ENCODE measurements at places on chromosomes 16 and 17.
A peak's percentile ranks its signal among the peaks of the same experiment; 100 is the strongest.

GRCh38 chr17:30224419-30224960, 11.0 kb downstream of the SLC6A4 start:
- DNase-seq = no peak

DNA sequence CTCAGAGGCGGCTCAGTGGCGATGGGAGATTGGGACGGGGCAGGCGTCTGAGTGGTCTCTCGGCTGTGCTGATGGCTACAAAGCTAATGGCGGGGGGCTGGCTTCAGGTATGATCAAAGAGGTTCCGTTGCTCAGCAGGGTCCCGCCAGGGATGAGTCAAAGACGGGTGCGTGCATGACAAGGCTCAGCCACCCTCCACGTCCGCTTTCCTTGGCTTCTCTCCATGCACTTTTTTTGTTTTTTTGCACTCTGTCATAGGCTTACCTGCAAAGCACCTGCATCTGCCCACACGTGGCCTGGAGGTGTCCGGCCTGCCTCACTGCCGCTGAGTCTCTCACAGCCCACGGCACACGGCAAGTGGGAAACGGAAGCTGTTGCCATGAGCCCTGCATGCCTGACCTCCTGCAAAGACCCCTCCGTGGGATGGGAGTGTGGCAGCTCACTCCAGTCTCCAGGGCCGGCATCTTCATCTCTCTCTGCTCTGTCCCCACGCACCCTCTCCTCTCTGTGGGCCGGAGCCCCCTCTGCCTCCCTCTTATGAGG, 85.5 kb upstream of the ZNF469 start:
- no peak for DNase-seq

DNA sequence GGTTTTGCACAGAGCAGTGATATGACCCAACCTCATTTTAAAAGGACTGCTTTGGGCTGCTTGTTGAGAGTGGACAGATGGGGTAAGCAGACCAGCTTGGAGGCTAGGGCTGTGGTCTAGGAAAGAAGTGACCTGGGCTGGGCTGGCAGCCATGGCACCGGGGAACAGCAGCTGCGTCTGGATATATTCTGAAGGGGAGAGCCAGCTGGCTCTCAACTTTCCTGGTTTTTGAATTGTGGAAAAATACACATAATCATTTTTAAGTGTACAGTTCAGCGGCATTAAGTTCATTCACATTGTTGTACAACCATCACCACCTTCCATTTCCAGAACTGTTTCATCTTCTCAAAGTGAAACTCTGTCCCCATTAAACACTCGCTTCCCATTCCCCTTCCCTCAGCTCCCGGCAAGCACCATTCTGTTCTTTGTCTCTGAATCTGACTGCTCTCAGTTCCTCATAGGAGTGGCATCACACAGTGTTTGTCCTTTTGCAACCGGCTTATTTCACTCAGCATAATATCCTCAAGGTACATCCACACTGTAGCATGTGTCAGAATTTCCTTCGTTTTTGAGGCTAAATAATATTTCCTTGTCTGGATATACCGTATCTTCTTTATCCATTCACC, 113.2 kb downstream of the SPECC1 start:
- peak; percentile 24 for DNase-seq

GRCh38 chr17:15947271-15947670, 2.3 kb downstream of the ADORA2B start:
- no peak for DNase-seq

DNA sequence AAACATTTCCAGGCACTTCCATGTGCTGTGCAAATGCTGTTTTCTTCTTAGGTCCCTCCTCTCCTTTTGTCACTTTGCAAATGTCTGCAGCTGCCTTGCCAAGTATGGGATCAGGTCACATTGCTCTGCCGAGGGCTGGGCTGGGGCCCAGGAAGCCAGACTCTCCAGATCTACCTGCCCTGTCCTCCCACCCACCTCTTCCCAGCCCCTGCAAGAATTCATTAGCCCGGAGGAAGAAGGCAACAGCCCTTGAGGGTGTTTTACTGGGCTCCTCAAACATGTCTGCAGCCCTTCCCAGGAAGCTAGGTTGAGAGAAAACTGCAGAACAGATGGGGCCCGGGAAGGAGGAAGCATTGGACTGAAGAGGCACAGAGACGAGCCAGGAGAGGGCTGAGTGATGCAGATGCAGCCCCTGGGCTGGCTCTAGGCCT, 47.1 kb downstream of the WSB1 start:
- DNase-seq = no peak

DNA sequence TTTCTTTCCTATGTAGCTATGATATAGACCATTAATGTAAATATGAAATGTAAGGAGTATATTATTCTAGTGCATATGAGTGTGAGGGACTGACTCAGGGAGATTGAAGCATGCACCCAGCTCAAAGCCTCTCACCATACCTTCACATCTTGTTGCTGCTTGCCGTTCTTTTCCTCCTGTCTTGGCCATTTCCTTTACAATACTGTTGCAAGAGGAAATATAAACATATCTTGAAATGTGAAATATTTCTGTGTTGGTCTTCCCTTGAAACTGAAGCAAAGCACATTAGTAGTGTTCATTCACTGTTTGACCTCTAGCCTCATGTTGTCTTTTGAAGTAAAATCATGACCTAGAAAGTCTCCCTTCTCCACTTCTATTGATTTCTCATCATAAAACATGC, 46.6 kb downstream of the PHKB start:
- no peak for DNase-seq

DNA sequence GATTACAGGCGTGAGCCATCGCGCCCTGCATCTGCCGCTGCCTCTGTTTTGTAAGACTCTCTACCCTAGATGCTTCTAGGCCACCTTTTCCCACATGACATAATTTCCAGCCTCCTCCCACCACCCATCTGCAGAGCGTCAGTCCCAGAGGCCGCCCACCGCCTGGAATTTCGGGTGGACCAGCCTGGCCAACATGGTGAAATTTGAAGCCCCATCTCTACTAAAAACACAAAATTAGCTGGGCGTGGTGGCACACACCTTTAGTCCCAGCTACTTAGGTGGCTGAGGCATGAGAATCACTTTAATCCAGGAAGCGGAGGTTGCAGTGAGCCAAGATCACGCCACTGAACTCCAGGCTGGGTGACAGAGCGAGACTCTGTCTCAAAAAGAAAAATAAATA, 5.1 kb upstream of the CIBAR2 start:
- no peak for DNase-seq

DNA sequence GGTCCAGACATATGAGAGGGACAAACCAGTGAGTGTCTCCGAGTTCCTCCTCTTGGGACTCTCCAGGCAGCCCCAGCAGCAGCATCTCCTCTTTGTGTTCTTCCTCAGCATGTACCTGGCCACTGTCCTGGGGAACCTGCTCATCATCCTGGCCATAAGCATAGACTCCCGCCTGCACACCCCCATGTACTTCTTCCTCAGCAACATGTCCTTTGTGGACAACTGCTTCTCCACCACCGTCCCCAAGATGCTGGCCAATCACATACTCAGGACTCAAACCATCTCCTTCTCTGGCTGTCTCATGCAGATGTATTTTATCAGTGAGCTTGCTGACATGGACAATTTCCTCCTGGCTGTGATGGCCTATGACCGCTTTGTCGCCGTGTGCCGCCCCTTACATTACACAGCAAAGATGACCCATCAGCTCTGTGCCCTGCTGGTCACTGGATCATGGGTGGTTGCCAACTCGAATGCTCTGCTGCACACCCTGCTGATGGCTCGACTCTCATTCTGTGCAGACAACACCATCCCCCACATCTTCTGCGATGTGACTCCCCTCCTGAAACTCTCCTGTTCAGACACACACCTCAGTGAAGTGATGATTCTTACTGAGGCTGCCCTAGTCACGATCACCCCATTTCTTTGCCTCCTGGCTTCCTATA, 19.2 kb downstream of the ZNF200 start:
- no peak for DNase-seq

DNA sequence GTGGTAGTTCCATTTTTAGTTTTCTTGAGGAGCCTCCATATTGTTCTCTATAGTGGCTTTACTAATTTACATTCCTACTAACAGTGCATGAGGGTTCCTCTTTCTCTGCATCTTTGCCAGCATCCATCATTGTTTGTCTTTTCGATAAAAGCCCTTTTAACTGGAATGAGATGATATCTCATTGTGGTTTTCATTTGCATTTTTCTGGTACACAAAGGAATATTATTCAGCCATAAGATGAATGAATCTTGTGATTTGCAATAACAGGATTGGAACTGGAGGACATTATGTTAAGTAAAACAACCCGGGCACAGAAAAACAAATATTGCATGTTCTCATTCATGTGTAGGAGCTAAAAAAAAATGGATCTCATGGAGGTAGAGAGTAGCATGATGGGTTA, 31.6 kb downstream of the ITGAM start:
- DNase-seq = no peak

- DNase-seq = no peak
Observed at GRCh38 chr17:72372185-72372584, 251.4 kb downstream of the SOX9 start.

GRCh38 chr16:85651629-85652430, 36.9 kb downstream of the GINS2 start:
- DNase-seq = no peak

DNA sequence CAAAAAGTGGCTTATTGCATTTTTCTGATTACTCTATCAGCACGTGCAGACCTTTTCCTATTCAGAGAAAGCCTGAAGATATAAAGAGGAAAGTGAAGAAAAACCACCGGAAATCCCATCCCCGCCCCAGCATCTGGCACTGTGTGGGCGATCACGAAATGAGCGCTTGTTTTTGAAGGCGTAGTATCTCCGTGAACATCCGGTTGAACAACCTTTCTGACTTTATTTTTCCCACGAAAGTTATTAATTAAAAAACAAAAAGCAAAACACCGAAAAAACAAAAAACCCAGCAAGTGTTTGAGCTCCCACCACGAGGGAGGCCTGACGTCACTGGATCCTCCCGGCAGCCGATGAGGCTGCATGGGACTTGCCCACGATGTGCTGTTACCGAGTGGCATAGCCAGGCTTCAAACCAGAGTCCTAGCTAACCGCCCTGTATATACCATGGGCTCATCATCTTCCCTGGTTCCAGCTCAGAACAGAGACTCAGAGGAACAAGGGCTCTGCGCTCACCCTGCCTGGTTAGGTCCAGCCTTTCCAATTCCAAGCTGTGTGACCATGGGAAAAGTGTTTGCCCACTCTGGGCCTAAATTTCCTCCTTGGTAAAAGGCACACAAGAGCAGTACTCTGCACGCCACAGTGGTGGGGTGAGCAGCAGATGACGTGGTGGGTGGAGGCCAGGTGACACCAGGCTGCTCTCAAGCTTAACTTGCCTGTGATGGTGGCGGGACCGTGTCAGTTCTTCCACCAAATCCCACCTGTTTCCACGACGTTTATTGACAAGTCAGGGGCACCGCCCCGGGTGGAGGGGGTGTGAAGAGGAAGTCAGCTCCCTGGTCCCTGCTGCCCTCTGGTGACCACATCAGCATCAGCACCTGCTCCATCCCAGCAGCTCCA, 34.3 kb upstream of the IL21R start:
- peak; percentile 69 for DNase-seq

All from head of caudate nucleus (tissue), 42 donors.